ENCODE measurements at places on chromosomes 3 and 15.
A peak's percentile ranks its signal among the peaks of the same experiment; 100 is the strongest.

DNA sequence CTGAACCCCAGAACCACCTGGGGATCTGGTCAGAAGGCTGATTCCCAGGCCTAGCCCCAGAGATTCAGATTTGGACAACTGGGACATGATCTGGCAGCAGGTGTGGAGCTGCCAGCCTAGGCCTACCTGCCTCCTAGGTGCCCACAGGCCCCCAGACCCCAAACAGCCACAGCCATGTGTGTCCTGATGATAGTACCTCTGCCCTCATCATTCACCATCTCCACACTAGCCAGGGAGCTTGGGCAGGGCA lies 34.7 kb downstream of the HMCES start:
- DNase-seq: no peak

GRCh38 chr3:46349484-46350261 lies 4.2 kb upstream of the CCR2 start:
- DNase-seq: no peak

- no peak for DNase-seq
Measured at GRCh38 chr3:141482245-141482922, 4.4 kb upstream of the RASA2 start.

DNA sequence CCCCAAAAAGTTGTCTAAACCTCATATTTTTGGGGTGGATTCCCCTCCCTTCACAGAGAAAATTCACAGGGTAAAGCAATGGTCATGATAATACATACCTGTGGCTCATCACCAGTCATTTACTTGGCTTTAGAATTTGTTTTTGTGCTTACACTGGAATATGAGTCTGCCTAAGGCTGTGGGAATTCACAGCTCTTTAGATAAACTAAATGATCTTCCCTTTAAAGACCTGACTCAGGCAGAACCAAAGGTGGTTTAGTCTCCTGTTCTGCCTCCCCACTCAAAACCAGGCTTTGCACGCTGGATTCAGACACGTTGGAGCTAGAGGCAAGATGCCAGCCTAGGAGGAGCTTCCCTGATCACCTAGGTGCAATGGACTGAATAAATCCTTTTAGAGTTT lies 40.3 kb upstream of the BNC1 start:
- no peak for DNase-seq

DNA sequence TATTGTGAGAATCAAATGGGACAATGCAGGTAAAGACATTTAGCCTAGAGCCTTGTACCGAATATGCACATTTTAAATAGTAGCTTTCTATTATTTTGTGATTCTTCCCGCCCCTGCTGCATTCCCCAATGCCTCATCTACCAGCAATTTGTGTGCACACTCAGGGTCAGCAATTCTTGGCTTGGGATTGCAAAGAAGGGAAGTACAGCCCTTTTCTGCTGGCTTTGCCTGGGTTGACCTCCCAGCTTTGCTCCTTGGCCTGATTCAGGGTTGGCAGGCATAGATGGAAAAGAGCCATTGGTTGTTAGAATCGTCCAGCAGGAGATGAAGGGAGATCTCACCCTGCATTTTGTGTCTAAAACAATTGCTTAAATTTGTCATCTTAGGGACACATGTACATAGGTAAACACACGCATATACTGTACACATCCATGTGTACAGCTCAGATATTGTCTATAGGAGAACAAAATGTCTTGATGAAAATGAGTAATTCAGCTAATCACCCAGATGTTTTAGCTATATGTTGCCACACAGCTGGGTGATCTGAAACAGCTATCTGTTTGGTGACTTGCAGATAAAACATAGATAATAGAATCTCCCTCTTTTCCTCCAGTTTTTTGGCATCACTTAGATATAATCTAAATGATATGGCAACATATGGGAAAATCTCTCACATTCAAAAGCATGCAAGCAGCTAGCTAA lies 340.9 kb upstream of the TBL1XR1 start:
- no peak for DNase-seq

DNA sequence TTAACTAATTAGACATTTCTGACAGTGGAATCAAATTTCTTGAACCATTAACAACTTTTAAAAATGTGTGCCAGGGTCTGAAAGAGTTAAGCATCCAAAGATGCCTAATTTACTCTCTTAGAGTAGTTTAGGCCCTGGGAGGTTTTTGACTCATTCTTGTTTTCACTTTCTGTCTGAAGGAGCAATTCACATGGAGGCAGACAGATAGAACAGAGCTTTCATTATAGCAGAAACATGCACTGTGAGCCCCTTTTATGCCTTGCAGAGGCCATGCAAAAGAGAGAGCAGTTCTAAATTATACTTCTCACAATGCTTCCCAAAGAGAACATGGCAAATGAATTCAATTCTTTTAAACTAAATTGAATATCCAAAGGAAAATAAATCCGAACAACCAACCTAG lies 554.8 kb downstream of the MFSD1 start:
- DNase-seq: no peak

- DNase-seq: no peak
Measured at GRCh38 chr3:45171283-45171682, 25.1 kb upstream of the CDCP1 start.

DNA sequence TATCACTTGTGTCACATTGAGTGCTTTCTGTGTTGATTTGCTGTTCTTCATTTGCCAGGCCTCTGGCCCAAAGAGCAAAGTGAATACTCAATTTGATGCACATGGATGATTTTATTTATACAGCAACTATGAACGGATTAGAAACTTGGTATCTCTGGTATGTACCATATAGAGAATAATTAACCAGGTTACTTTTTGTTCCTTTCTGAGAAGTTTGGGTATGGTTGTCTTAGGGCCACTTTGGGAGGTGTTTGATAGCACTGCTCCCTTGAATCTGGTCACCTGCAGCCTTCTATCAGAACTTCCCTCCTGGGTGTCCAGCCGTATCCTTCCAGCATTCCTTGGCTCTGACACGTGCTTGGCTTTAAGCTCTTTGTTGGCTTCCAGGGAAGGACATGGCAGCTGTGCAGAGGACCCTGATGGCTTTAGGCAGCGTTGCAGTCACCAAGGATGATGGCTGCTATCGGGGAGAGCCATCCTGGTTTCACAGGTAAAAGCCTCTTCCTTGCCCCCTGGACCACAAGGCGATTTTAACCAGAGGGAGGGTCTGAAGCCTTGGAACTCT lies 12.7 kb downstream of the TAGLN3 start:
- no peak for DNase-seq

GRCh38 chr3:98777801-98778220 lies 14.7 kb downstream of the ST3GAL6 start:
- no peak for DNase-seq

GRCh38 chr3:185789891-185790830 lies 34.7 kb downstream of the IGF2BP2 start:
- DNase-seq: no peak

DNA sequence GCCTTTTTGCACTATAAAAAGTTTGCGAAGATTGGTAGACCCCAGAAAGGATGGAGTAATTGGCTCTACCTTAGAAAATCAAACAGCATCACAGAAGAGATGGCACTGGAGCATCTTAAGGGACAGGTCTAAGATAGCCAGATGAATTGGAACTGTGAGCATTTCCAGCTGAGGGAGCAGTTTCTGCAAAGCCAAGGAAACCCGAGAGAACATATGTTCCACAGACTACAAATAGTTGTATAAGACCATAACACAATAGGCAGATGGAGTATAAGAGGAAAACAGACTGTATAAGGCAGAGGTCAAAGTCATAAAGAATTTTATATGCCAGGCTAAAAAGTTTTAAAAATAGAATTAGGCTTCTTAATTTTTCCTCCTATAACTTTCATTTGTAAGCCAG lies 46.0 kb downstream of the TSC22D2 start:
- no peak for DNase-seq

GRCh38 chr15:36090286-36090946 lies 489.0 kb upstream of the CDIN1 start:
- DNase-seq: no peak

DNA sequence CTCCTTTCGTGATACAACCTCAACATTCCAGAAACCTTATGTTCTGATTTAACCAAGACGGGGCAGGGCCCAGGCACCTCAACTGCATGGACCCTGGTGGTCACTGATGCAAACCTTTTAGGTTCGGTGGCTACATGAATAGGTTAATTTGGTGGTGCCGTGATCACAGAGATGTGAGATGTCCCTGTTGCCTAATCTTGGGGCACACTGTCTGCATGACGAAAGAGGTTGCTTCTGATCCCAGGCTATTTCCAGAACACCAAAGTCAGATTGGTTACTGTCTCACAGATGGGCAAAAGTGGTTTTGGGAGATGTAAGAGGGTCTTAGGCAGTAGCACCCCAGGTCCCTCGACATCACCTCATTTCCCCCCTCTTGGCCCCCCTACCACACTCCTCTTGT lies 4.0 kb upstream of the CCR1 start:
- no peak for DNase-seq

- no peak for DNase-seq
Measured at GRCh38 chr3:102643546-102643945, 208.7 kb downstream of the ZPLD1 start.

DNA sequence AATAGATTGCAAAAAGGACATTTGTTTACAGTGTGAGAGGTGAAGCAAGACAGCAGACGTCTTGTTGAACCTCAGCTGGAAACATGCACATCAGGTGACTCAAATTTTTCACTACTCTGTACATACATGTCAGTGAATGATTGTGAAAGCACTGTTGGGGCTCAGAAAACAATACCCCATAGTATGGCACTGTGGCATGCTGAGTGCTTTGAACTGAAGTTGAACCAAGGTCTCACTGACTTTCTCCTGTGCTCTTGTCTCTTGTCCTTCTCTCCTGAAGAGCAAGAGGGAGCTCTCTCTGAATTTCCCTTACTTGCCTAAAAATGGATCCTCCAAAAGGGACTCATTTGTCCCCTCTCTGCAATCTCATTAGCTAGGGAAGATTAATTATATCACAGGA lies 24.5 kb upstream of the NEDD4 start:
- DNase-seq: no peak

DNA sequence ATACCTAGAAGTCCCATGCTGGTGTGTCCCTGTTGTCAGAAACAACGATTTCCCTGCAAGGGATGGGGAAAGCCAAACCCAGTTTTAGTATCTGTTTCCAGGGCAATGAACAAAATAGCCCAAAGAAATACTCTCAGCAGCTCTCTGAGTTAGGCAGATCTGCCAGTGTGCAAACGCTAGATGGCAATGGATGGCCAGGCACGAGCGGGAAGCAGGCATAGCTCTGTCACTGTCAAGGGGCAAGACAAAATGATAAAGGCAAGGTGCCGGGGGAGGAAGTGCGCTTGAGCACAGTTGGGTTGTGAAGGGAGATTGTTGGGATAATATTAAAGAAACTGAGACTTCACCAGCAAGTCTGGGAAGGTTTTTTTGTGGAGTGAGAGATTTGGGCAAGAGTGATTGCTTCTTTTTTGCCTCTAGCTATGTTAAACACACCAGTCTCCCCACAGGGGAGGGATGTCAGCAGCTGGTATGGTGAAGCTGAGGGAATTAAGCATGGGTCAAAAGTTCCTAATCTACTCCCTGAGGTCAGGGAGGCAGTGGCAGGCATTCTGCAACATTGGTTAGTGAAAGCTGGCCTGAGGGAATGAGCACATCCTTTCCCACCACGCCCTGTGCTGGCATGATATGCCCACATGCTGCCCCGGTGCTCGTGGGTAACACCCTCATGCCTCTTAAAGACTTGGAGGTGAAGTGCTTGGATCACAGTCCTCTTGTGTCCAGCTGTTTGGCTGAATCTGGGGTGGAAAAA lies 117.5 kb downstream of the PDCD6IP start:
- no peak for DNase-seq

DNA sequence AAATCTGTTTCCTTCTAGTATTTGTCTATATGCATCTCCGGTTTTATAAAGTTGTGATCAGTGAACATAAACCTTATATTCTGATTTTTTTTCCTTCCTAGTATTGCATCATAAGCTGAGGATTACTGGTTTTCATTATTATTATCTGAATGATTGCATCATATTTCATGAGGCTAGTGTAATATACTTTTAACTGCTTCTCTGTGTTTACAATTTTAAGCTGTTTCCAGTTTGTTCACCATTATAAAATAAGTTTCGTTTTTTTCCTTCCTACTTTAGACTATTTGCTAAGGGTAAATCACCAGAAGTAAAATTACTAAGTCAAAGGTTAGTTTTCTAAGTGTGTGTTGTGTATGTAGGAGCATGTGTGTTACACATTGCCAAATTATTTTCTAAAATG lies 20.2 kb downstream of the SEMA6D start:
- DNase-seq: no peak

GRCh38 chr3:21691036-21691435 lies 60.0 kb downstream of the ZNF385D start:
- no peak for DNase-seq

DNA sequence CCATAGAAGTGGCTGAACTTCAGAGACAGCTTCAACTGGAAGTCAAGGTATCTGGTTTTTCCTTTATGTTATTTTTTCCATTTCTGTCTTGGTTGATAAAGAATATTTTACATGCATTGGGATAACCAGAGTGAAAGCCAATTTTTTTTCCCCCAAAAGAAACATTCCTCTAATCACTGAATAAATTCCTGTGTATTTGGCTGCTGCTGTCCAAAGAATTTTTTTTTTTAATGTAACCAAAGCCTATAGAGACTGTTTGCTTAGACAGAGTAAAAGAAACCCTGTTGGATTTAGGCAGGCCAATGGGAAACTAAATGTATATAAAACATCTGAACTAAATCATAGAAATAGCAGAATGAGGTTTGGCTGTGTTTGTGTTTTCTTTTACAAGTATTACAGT lies 75.2 kb downstream of the CGNL1 start:
- DNase-seq: no peak

- peak; percentile 60 for DNase-seq
Measured at GRCh38 chr3:38805765-38806386, 10.1 kb downstream of the SCN10A start.
